Spinal cord (tissue), 10 donors: ENCODE measurements at places on chromosomes 7 and 10. TPM values are rescaled to one million over a fixed set of nuclear protein-coding genes. Genes with fewer than 3 reads are reported as not detected.

Gene GRM3
- 14.3 TPM for total RNA-seq

- DNase-seq, result no peak
These were observed 70.5 kb downstream of the DENND2A start for GRCh38 chr7:140570120-140570519.

Gene VWA2
- 2.0 TPM for total RNA-seq

DNA sequence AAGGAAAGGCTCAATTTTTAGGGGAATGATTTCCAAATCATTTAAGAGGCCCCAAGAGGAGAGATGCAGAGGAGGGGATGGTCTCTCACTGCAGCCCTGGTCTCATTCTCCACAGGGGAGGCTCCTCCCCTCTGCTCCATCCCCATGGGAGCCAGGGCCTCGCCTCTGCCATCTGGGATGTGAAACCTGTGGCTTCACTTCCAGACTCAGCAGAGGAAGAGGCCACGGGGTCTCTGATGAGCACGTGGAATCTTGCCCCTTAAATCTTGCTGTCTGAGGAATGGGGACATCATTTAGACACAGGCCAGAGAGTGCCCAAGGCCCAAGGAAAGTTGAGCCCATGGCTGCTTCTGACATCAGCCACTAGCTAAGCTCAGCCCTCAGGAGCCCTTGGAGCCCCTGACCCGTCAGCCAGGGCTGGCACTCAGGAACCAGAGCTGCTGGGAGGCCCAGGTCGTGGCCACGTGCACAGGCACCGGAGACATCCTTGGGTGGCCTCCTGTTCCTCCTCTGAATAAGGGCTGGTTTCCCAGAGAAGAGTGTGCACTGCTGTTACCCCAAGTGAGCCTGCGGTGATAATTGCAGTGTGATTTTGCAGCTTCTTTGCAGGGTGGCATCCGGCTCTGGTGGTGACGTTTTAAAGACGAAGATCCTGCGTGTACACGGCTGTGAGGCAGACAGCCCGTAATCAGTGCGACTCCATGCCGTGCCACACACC, 50.5 kb downstream of the VIPR2 start:
- DNase-seq, result no peak

Gene SFR1
- 11.6 TPM for total RNA-seq

Gene ZNF425
- total RNA-seq, result 5.8 TPM

GRCh38 chr7:87709258-87709657, 81.1 kb downstream of the RUNDC3B start:
- no peak for DNase-seq

Gene WAC
- 95.6 TPM for total RNA-seq

GRCh38 chr7:116438267-116438666, 61.3 kb upstream of the CAV2 start:
- DNase-seq, result no peak

DNA sequence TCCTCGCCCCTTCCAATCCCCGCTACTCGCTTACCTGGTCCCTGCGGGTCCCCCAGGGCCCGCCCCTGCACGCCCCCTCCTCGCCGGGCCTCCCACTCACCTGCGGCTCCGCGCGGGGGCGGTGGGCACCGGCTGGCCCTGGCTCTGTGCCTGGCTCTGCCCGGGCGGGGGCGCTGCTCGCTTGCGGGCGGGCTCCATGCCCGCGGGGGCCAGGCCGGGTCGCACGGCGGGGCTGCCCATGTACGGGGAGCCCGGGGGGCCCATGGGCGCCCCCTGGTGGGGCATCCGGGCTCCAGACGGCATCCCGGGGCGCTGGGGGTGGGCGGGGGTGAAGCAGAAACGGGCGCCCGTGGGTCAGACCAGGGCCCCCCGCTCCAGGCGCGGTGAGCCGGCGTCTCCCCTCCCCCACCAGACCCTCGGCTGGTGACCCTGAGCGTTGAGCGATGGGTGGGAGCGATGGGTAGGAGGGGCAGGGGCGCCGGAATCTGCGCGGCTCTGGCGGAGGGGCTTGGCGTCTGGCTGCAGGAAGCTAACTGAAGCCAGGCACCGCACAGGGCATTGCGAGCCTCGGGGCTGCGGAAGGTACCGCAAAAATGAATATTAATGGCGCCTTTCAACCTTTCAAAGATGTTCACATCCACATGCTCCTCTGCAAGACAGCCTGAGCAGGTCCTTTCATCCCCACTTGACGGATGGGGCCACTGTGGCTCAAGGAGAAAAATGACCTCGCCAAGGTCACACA, 3.0 kb downstream of the SMARCD3 start:
- DNase-seq, result no peak

Gene INMT
- total RNA-seq, result 11.6 TPM

Gene PGAM1
- total RNA-seq, result 302 TPM

DNA sequence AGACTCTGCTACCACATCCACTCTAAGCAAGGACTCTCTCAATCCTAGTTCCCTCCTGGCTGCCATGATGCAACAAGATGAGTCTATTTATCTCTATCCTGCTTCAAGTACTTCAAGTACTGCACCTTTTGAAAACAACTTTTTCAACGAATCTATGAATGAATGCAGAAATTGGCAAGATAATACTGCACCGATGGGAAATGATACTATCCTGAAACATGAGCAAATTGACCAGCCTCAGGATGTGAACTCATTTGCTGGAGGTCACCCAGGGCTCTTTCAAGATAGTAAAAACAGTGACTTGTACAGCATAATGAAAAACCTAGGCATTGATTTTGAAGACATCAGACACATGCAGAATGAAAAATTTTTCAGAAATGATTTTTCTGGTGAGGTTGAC, 40.7 kb downstream of the AHR start:
- no peak for DNase-seq

GRCh38 chr10:114642729-114643128, 15.3 kb downstream of the ABLIM1 start:
- no peak for DNase-seq

GRCh38 chr10:121947343-121948330, 19.8 kb upstream of the ATE1 start:
- peak; percentile 5 for DNase-seq

Gene HOXA3
- total RNA-seq, result 6.2 TPM

GRCh38 chr7:95772771-95773581, 622 bp downstream of the DYNC1I1 start:
- peak; percentile 35 for DNase-seq

GRCh38 chr10:31709028-31709427, 219.6 kb downstream of the ARHGAP12 start:
- DNase-seq, result no peak

DNA sequence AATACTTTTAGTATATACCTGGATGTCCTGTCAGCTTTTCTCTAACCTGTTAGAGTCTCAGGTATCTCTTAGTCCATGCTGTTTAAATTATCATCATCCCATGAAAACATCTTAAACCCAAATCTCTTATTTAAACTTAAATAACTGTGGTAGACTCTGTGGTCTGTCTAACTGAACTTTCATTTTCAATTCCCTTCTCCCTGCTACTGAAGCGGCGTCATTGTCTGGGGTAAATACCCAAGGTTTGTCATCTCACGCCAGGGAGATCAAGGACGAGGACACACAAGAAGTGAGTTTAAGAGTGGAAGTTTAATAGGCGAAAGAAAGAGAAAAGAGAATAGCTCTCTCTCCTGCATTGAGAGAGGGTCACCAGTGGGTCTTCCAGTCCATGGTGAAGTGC, 804.4 kb upstream of the CELF2 start:
- DNase-seq, result no peak

Gene VWDE
- 2.6 TPM for total RNA-seq

DNA sequence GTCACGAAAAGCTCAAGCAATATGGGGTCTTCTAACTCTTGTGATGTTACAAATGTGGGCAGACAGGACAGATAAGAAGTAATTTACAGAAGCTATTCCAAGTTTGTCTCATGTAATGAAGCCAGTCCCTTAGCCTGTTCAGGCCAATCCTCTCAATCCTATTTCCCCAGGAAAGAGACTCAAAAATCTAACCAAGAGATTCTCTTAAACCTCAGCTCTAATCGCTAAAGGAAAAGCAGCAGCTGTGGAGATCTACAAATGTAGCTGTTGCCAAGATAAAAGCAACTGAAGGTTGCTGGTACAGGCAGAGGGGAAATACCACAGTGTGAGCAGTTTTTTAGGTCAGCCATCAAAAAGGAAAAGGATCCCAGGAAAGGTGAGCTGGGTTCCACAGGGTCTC, 39.3 kb downstream of the ANK3 start:
- DNase-seq, result no peak

Gene HACD1
- total RNA-seq, result 17.0 TPM

GRCh38 chr7:122550545-122550944, 148.4 kb downstream of the RNF133 start:
- DNase-seq, result peak; percentile 44

- no peak for DNase-seq
These were observed 67.5 kb downstream of the NT5C2 start for GRCh38 chr10:103125323-103126267.

DNA sequence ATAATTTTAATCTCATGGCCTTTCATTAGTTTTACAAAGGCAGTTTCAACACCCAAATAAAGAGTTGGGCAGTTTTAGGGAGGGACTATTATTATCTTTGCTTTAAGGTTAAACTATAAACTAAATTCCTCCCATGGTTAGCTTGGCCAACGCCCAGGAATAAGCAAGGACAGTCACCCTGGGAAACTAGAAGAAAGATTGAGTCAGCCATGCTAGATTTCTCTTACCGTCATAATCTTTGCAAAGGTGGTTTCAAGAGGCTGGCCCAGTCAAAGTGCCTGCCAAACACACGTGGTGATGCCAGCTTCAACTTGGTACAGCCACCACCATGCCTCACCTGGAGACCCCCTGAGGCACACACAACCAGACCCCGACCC, 317.4 kb upstream of the SP8 start:
- DNase-seq, result no peak

Gene PLAC9
- total RNA-seq, result 7.6 TPM

DNA sequence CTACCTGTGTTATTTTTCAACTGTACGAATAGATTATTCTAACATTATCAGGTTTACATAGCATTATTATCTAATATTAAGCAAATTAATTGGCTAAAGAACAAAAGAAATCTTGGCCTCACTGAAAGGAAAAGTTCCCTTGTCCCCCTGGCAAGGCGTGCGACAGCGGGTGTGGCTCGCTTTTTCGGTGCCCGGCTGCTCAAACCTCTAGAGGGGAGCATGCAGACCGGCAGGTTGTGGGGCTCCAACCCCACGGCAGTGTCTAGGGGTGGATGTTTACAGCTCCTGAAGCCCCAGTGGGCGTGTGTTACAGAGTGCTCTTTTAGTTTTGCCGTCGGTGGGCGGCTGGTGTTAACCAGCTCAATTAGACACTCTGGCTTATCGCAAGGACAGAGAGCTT, 456.4 kb downstream of the TNS3 start:
- DNase-seq, result no peak

GRCh38 chr7:32059289-32060011, 10.8 kb downstream of the PDE1C start:
- peak; percentile 77 for DNase-seq

GRCh38 chr10:107814865-107815487, 650.5 kb upstream of the SORCS1 start:
- no peak for DNase-seq

GRCh38 chr7:17044396-17044795, 162.6 kb upstream of the AGR3 start:
- no peak for DNase-seq

Gene OR2A5
- total RNA-seq, result under 0.01 TPM

DNA sequence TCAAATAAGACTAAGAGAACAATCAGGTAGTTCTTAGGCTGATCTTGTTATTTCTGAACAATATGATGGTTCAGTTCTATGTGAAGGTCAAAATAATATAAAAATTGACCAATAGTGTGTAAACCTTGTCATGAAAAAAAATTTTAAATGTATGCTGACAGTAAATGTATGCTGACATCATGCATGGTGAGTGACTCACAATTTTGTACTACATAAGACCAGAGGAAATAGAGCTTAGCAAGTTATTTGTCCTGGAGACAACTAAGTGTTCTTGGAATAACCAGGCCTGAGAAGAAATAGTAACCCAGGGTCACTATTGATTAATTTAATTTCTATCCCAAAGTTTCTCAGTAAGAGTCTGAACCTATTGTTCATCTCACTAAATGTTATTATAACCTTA, 182.2 kb upstream of the PCDH15 start:
- no peak for DNase-seq

Gene SRRT
- total RNA-seq, result 21.3 TPM

Gene TYW1B
- 11.5 TPM for total RNA-seq

- no peak for DNase-seq
These were observed 240.0 kb downstream of the ARHGAP21 start for GRCh38 chr10:24483701-24484100.

- DNase-seq, result no peak
These were observed 41.6 kb upstream of the RASGEF1A start for GRCh38 chr10:43308515-43308914.

Gene RARRES2
- total RNA-seq, result 234 TPM
